ENCODE measurements at places on chromosomes 11 and 22.

DNA sequence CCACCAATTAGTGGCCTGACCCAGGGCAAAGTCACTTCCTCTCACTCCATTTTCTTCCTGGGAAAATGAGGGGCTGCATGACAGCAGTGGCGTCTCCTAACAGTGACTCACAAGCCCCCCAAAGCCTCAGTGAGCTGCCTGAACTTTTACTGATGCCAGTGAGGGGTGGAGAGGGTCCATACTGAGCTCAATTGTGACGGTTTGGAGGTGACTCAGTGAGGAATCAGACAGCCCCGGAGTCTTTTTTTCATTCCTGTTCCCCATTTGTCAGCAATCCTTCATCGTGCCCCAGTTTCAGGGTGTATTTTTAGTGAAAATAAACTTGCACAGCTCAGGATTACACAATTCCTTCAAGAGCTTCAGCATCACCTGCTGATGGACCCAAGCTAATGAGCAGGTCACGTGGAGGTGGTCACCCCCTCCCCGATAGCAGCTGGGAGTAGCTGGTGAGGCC, 30.1 kb upstream of the RASD2 start:
- DNase-seq: no peak

GRCh38 chr11:38718049-38718448, 2120.0 kb upstream of the RAG2 start:
- no peak for DNase-seq

- no peak for DNase-seq
Observed at GRCh38 chr11:14218728-14219127, 140.3 kb downstream of the RRAS2 start.

- DNase-seq: peak; percentile 65
Observed at GRCh38 chr11:62124186-62125113, 639 bp downstream of the INCENP start.

DNA sequence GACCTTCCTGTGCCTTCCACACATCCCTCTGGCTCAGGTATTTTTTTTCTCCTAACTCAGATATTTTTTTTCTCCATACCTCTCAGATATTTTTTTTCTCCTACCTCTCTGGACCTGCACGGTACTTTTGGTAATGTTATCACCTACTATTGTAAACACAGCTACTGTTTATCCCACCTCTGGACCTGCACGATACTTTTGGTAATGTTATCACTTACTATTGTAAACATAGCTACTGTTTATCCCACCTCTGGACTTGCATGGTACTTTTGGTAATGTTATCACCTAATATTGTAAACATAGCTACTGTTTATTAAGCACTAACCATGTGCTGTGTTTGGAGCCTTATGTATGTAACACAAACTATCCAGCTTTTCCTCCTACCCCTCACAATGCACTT, 12.1 kb upstream of the UPB1 start:
- DNase-seq: no peak

DNA sequence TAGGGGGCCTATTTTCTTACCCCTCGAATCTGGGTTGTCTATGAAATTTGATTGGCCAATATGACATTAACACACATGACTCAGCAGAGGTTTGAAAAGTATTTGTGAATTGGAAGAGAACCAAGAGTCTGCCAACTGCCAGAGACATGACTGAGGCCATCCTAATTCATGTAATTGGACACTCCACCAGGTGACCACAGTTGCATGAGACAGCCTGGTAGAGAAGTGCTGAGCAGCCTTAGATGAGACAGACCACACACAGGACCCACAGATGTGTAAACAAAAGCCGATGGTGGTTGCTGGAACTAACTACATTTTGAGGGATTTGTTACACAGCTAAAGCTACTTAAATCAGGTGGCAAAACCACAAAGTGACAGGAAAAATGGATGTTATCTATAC, 855 bp upstream of the MS4A5 start:
- no peak for DNase-seq

DNA sequence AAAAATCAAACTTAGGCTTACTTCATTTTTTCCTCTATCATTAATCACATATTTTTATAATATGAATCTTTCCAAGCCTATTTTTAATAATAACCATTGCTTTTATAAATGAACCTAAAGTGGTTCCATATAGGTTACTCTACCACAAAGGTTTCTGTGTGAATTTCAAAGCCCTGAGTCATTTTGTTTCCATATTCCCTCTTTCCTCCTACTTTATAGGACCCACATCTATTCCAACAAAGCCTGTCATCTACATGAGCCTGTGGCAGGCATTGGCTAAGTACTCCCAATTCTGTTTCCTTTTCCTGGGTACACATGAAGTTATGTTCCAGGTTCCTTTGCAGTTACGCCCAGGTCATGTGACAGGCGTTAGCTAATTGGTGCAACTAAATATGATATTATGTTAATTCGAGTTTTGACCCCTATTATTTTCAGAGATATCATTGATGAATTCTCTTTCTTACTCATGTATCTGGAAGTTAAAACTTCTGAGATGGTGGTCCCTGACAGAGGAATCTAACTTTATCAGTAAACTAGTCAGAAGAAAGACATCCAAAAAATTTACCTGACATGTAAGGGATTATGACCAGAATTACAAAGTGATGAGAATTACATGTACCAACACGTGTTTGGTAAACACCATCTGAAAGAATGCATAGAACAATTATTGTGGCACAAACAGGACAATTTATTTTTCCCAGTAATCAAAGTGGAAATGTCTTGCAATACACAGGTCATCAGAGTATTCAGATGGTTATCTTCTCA, 1264.0 kb upstream of the CNTN5 start:
- DNase-seq: no peak
